ENCODE measurements at places on chromosomes 16 and 17.

DNA sequence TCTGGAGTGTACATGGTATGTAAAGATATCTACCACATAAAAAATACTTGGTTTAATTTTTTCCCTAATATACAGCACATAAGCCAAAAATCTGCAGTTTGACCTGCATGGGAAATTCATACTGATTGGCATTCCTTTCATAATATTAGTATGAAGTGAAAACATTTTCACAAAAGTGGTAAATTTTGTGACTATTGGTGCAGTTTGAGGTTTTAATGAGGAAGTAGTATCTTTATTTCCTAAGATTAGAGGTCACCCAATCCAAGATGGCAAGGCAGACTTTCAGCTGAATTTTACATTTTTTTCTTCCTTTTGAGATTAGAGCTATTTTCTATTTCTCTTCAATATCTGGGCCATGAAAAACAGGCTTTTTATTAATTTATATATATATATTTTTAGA is 21.2 kb downstream of the METTL9 start:
- no peak for DNase-seq

DNA sequence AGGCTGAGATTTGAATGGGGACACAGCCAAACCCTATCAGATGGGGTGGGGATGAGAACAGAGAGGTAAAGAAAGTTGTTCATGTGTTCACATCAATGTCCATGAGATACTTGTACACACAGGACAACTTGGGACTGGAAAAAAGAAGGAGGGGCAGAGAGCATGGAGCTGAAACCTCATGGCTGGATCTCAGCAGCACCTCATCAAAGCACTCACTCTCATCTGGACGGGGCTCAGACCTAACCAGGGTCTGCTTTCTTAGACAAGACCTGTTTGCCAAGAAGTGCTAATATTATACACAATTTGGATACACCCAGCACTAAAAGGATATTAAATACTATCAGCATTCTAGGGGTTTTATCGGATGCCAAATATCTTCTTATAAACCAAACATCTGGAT is 399.8 kb downstream of the SLC39A11 start:
- no peak for DNase-seq

GRCh38 chr16:83271123-83271522 is 536.7 kb upstream of the HSBP1 start:
- no peak for DNase-seq

GRCh38 chr16:52837251-52837650 is 215.4 kb downstream of the CHD9NB start:
- DNase-seq = no peak

DNA sequence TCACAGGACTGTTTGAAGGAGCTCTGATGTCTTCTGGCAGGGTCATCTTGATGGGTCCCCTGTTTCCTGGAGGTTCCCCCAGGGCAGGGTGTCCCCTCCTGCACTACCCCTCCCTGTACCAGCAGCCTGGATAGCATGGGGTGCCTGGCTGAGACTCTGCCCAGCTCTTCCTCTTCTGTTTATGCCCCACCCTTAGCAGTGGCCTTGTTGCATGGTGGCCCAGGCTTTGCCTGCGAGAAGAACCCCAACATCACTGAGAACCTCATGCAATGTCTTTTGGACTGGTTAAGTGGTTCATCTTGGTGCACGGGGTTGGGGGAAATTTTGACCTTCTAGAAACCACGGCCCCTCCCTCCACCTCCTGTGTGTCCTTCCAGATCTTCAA is 121.8 kb downstream of the IRX3 start:
- DNase-seq = no peak

GRCh38 chr17:54111576-54111975 is 288.8 kb downstream of the KIF2B start:
- DNase-seq = no peak
